ENCODE measurements at places on chromosomes 1 and 21.

DNA sequence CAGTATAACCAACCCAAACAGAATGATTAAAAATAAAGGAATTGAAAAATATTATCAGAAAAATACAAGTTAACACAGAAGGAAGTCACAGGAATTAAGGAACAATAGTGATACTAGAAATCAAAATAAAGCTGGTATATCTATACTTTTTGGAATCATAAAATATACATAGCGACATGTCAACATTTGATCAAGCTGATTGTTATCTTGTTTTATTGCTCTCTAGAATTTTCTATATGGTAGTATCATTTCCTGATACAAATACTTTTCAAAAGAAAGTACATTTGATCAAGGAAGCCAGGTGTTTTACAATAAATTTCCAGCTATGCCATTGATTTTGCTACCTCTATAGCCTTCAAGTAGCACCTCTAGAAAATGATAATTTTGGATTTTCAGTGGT is 489.5 kb upstream of the PKN2 start:
- no peak for DNase-seq

DNA sequence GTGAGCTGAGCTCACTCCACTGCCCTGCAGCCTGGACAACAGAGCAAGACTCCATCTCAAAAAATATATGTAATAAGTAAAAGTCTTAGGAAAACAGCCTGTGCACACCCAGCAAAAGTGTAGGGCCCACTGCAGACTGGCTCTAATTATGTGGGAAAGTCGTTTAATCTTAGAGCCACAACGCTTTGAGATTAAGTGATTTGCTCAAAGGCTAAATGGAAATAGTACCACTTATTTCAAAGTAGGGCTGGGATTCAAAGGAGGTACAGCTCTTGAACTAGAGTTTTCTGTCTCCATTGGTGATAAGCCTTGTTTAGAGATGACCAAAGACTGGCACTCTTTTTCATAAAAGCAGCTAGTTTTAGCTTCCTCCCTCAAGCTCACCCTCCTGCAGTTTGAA is 2.2 kb downstream of the TACSTD2 start:
- no peak for DNase-seq

DNA sequence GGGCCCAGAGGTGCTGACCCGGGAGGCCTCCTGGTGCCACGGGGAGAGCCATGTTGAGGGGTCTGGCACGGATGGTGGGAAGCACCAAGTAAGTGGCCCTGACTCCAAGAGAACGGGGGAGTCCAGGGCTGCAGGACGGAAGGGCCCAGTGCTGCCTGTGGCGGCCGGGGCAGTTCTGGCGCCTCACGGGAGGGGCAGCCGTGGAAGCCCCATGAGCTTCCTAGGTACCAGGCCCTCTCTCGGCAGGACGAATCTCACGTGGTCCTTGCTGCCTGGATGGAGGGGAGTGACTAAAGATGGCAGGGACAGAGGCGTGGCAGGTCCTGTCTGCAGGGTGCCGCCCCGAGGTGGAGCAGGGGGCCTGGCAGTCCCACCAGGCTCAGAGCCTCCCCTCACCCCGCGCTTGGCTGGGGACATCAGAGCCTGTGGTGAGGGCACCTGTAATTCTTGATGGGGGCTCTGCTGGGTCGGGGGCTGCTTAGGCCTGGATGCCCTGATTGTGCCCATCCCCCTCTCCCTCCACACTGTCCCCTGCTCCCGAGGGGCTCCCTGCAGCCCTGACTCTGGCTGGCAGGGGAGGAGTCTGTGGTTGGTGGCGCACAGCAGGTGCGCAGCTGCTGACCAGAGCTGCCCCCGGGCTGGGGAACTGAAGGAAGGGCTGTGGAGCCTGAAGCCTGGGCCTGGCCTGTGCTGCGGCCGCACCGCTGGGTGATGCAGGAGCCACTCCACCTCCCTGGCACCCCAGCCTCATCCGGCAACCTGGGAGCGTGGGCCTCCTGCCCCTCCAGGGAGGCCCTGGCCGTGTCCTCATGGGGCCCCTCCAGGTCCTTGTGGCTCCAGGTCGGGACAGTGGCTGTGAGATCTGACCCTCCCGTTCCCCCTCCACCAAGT is 31.4 kb downstream of the POFUT2 start:
- DNase-seq = no peak

DNA sequence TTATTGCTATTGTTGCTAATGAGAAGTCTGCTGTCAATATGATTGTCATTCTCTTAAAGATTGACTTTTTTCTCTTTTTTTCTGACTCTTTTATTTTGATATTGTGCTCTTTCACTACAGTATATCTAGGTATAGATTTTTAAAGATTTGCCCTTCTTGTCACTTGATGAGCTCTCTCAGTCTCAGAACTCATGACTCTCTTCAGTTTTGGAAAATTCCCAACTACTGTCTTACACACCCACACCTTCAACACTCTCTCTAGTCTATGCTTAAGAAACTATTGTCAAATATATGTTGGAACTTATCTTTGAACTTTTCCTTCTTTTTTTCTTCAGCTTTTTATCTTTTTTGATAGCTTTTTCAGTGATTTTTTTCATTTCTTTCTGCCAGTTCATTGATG is 50.6 kb downstream of the LMO4 start:
- DNase-seq = no peak

DNA sequence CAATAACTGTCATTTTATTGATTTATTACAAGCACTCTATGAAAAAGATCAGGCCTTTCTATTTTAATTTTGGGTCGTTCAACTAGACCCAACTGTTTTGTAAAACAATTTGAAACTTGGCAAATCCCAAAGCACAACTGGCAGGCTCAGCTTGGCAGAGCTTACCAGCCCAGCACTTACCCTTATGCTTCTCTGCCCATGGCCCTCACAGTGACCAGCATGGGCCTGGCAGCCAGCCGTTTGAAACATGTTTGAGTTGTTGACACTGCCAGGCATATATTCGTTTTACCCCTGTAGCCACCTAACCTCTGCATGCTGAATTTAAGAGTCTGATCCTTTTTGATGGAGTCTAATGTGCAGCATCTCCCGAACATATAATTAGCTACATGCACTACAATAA is 796.7 kb upstream of the ADGRL2 start:
- DNase-seq = no peak
